Muscle of back (tissue), 13 donors: ENCODE measurements at places on chromosomes 5 and 9.

DNA sequence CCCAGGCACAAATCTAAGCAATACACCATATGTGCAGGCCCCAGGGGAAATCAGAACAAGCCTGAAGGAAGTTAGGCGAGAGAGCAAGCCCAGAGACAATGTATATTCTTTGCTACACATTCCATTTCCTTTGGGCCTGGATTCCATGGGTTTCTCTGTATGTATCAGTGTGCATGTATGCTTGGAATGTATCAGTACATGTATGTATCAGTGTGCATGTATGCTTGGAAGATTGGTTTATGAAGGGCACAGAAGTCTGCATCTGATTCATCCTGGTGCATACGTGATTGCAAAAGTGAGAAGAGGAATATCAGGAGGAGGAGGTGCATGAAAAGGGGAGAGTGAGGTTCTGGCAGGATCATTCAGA, 232.6 kb upstream of the ANKRD55 start:
- DNase-seq = no peak

GRCh38 chr5:126488443-126489065, 65.3 kb downstream of the GRAMD2B start:
- DNase-seq = no peak

DNA sequence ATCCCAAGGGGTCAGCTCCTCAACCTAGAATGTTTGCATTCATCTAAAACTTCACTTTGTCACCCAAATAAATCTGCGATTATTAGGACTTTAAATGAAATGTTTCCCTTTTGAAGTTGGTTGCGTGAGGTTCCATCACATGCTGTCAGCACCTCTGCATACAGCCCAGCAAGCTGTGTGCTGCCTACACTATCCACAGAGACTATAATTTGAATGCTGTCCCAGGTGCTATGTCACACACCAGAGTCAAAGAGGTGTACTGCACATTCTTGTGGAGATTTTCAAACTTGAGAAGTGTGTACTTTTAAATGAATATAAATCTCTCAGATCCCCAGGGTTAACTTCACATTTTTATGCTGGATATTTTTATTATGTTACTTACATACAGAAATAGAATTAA, 19.3 kb upstream of the CKS2 start:
- DNase-seq = no peak

DNA sequence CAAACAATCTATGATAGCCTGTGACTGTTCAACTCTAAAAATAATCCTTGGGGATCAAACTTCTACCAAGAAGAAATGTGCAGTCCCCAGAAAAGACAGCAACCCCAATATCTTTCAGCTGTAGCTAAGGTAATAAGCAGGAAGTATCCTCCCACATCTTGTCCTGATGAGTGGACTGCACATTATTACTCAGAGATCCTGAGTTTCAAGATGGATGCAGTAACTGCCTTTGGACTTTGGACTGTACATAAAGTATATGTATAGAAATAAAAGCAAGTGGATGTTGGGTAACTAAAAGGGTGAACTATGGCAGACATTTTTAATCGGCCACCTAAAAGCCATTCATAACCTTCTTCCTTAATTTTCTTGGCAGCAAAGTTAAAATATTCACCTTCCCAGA, 45.1 kb downstream of the SMIM23 start:
- no peak for DNase-seq

- peak; percentile 55 for DNase-seq
Measured at GRCh38 chr9:96048104-96048955, 172.8 kb downstream of the ERCC6L2 start.

- DNase-seq = peak; percentile 83
Measured at GRCh38 chr9:72592502-72593403, 71.3 kb downstream of the TMC1 start.

GRCh38 chr5:114648940-114649339, 287.1 kb downstream of the KCNN2 start:
- no peak for DNase-seq

- no peak for DNase-seq
Measured at GRCh38 chr9:122468735-122469134, 9.0 kb downstream of the OR1J1 start.

- no peak for DNase-seq
Measured at GRCh38 chr5:39201160-39201780, 18.1 kb downstream of the FYB1 start.

- DNase-seq = no peak
Measured at GRCh38 chr9:20728493-20729220, 44.6 kb downstream of the FOCAD start.

GRCh38 chr5:162817364-162817763, 620.0 kb upstream of the CCNG1 start:
- DNase-seq = no peak

- peak; percentile 73 for DNase-seq
Measured at GRCh38 chr5:93246090-93246855, 334.7 kb downstream of the NR2F1-AS1 start.

DNA sequence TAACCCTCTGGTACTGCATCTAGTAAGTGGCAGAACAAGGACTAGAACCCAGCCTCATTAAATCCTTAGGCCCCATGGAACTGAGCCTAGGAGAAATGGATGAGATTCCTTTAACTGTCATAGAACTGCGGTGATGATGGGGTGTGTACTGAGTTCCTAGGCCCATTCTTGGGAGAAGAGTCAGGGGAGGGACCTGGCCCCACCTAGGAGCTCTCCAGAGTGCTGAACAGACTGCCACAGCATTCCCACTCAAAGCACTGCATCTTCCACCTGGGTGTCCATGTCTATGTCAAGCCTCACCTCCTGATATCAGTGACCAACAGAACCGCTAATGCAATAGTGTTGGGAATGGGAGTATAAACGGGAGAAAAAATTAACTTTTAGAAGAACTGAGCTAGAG, 36.6 kb downstream of the TTLL11 start:
- DNase-seq = no peak

DNA sequence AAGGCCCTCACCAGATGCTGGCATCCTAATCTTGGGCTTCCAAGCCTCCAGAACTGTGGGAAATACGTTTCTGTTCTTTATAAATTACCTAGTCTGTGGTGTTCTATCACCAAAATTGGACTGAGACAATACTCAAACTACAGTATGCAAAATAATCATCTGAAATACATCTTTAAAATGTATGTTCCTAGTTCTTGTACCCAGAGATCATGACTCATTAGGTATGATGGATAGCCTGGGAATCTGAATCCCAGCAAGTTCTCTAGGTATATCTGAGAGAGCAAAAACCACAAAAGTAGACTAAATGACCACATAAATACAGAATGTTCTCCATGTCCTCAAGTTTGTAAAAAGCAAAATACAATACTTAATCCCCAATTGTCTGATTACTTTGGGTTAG, 166.3 kb downstream of the YIPF5 start:
- DNase-seq = no peak

DNA sequence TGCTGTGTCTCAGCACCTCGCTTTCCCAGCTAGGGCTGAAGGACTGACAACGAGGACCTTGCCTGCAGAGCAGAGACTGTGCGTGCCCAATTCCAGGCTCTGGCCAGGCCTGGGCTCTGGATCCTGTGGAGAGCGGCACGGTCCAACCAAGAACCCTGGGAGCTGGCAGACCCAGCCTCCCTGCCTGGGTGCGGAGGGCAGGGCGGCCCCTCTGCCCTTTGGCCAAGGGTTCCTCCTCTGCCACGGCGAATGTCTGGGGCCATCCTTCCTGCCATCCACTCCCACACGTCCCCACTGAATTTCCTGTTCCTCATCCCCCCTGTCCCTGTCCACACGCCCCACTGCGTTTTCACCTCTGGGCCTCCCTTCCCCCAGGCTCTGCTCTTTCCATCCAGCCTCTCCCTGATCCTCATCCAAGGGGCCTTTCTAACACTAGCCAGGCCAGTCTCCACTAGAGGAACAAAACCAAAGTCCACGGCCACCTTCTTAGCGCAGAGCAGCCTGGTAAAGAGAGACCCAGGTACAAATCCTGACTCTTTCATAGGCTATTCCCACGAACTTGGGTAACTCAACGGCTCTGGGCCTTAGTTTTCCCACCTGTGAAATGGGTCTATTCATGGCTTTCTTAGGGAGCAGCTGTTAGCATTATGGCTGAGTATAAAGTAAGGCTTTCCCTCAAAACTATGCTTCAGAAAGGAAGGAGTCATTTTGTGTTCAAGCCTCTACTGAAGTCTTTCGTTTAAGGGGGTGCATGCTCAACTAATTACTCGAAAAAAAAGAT, 95.5 kb upstream of the PHYKPL start:
- no peak for DNase-seq

GRCh38 chr9:75683591-75683990, 206.9 kb upstream of the PCSK5 start:
- no peak for DNase-seq

DNA sequence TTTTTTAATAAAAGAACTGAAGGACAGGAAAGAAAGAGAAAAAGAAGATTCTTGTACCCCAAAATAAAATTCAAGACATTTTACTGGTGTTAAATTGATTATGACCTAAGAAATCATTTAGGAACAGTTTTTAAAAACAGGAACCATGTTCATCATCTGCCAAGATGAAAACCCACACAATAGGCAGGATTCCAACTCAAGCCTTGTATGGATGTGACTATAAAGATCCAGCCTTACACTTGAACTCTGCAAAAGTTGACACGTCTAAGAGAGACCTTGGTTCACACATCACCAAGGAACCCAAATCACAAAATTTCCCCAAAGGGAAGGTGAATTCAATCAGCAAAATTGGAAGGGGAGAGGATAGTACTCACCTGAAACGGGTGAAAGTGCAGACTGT, 82.6 kb downstream of the SMIM23 start:
- no peak for DNase-seq

DNA sequence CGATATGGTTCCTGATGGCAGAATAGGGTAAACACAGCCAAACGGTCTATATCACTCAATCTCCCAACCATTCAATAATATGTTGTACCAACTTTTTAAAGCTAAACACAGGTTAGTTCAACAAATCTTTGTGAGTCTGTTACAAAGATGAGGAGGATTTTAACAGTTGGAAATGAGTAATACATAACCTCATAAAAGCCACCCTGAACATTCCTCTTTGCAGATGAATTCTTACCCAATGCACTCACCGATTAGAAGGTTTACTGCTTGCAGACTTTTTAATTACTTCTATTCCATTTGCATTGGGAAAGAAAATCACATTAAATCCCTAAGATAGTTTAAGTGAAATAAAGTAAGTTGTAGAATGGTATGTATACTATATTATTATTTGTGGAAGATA, 23.3 kb upstream of the TRMT10B start:
- DNase-seq = no peak

GRCh38 chr5:98608052-98608451, 165.4 kb upstream of the RGMB start:
- no peak for DNase-seq

DNA sequence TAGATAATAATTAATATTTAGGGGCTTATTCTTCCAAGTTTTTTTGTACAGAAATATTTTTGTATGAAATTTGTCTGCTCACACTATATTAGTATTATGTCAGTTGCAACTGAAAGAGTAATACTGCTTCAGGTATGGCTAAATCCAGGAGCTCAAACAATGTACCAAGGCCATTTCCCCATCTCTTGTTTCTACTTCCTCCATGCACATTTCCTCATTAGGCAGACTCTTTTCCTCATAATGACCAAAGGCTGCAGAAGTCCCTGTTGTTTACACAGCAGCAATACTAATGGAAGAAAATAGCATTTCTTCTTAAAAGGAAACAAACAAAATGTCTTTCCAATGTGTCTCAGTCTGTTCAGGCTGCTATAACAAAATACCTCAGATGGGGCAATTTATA, 9.2 kb upstream of the OTULINL start:
- DNase-seq = no peak

- DNase-seq = no peak
Measured at GRCh38 chr5:17428176-17428800, 69.7 kb upstream of the TAF11L2 start.

DNA sequence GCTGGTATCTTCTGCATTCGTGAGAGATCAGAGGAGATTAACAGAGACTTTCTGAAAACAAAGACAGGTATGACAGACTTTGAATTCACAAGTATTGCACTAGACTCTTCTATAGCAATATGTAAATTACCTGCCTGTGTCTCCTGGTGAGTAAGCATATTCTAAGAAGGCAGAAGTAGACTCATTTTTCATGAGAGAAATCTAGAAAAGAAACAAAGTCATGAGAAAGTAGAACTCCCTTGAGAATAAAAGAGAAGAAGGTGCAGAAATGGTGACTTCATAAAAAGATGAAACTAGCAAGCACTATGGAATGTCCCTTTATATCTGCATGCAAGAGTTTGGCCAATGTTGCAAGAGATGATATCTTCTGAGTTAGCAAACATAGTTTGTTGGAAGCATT, 419.8 kb downstream of the DMRT2 start:
- DNase-seq = no peak

DNA sequence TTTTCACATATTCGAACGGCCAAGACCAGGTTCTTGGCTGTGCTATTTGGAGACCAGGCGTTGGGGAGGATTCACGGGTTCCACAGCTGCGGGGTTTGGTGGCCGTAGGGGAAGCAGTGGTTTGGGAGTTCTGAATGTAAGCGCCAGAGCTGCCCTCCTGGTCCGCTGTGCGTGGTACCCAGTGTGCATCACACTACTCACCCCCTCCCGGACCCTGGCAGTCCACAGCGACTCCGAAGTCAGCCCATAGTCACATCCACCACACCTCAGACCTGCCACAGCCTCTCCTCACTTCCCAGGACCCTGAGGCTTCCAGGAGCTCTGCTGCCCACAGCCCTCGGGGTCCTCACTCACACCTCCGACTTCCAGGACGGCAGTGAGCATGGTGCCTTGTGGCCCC, 26.8 kb downstream of the AMBP start:
- DNase-seq = no peak

GRCh38 chr5:177403792-177404640, 3.6 kb upstream of the PFN3 start:
- no peak for DNase-seq

GRCh38 chr5:83488271-83488670, 16.7 kb downstream of the VCAN start:
- no peak for DNase-seq

GRCh38 chr9:127140842-127141675, 18.6 kb upstream of the ANGPTL2 start:
- DNase-seq = no peak

- peak; percentile 58 for DNase-seq
Measured at GRCh38 chr9:130607640-130608420, 28.5 kb downstream of the FUBP3 start.

GRCh38 chr5:79025054-79025472, 40.0 kb upstream of the ARSB start:
- peak; percentile 87 for DNase-seq

GRCh38 chr5:125722550-125722949, 700.7 kb upstream of the GRAMD2B start:
- DNase-seq = no peak

DNA sequence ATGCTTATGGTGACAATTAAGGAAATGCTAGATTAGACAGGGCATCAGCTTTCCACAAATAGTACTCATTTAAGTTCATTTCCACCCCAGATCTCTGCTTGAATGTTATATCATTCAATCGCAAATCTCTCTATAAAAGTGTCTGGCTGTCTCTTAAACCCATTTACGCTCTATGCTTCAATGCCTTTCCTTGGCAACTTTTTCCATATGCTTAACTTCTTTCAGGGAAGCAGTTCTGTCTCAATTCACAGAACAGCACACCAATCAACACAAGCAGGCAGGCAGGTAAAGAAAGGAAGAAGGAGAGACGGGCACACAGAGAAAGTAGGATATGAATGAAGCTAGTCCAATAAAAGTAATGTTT, 243.1 kb downstream of the DENND1A start:
- peak; percentile 17 for DNase-seq

- no peak for DNase-seq
Measured at GRCh38 chr9:132694144-132694543, 23.9 kb downstream of the GTF3C4 start.
